ENCODE measurements at places on chromosomes 12 and 14.

GRCh38 chr14:91246051-91246852 is 1.7 kb upstream of the GPR68 start:
- DNase-seq, result peak; percentile 83

DNA sequence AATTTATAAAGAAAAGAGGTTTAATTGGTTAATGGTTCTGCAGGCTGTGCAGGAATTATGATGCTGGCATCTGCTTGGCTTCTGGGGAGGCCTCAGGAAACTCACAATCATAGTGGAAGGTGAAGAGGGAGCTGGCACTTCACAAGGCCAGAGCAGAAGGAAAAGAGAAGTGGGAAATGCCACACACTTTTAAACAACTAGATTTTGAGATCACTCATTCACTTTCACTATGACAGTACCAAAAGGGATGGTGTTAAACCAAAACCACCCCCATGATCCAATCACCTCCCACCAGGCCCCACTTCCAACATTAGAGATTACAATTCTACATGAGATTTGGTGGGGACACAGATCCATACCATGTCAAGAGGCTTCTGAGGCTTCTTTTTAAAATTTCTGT is 62.6 kb downstream of the SLC38A4 start:
- DNase-seq, result no peak

- DNase-seq, result no peak
Measured at GRCh38 chr12:82461836-82462235, 103.5 kb downstream of the METTL25 start.

GRCh38 chr12:70083677-70084020 is 159.6 kb upstream of the CNOT2 start:
- DNase-seq, result no peak

DNA sequence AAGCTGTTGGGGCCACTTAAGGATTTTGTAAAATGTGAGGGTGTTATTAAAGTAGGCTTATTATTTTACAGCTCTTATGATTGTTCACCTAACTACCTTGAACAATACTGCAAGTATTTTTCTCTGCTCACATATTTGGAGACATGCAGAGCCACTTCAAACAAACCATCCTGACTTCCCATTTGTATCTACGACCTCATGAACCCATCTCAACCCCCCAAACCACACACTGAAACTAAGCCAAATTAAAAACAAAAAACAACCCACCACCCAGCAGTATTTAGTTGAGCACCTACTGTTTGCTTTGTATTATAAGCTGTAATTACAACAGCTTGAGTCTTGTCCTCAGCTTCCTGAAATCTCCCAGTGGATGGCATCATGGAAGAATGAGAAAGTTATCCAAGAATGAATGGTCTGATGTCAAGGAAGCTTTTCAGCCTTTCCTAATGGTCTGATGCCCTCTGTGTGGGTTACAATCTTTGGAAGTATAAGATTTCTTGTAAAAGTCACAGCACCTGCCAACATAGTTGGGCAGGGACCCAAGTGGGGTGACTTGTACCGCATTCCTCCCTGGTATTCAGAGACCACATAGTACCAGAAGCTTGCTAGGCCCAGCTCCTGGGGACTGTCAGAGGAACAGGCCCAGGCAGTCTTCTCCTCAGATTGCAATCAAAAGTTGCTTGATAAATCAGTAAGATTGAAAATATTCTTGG is 416.6 kb downstream of the ZFP36L1 start:
- no peak for DNase-seq

DNA sequence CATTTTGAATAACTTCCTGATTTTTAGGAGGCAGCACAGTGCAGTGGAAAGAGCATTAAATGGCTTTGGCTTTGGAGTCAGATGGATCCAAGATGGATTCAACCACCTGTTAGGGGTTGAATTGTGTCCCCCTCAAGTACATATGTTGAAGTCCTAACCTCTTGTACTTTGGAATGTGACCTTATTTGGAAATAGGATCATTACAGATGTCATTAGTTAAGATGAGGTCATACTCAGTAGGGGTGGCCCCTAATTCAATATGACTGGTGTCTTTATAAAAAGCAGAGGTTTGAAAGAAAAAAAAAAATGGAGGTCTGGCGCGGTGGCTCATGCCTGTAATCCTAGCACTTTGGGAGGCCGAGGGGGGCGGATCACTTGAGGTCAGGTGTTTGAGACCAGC is 18.8 kb downstream of the ATP5MC2 start:
- DNase-seq, result no peak

- DNase-seq, result no peak
Measured at GRCh38 chr12:122569288-122569687, 42.2 kb downstream of the KNTC1 start.

DNA sequence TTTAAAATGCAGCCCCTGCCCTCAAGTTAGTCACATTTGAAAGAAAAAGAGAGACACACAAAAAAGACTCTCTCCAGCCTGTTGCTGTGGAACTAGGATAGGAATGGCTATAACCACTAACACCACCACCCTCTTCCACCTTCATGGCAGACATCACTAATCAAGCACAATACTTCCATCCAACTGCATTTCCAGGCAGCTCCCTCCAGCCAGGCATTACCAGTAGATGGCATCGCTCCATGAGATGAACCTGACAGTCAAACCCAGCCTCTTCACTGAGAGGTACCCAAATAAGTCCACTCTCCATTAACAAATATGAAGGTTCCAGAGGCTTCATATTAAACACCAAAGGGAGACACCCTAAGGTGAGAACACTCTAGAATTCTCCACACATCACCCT is 24.4 kb downstream of the SLC8B1 start:
- DNase-seq, result no peak
